ENCODE measurements at places on chromosomes 5 and 9.

DNA sequence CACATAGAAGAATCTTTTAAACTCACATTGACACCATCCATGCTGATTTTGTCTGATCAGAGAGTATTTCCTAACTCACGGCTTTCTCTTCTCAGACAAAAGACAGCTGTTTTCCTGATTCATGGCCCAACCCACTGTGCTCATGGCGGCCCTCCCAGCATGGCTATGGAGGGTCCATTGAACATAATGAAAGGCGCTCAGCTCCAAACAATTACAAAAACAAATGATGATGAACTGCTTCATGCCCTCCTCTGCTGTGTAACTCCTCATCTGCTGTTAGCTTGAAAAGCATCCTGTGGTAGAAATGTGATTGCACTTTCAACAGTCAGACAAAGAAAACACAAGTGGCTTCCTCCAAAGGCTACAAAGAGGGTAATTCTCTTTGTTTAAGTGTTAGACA, 673.8 kb downstream of the PRELID2 start:
- H3K4me1 ChIP-seq, result peaks cover 48% of the 10 kb centered on the region
- no peak for DNase-seq
- no peak overlapping the region for H3K4me3 ChIP-seq

DNA sequence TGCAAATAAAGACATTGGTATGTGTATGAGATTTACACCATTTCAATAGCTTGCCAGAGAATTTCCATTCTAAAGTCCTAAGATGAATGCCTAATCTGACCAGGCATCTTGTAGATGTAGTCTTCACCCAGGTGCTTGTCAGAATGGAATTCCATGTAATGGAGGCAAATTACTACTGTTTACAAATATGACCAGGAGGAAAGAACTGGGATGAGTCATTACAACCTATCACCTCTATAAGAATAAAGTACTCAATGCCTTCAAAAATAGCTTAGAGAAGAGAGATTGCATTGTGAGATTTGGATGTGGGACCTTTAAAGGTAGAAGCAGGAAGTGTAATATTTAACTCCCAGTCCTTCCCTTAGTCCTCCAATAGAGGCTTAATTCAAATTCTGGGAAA, 507.0 kb upstream of the PTGER4 start:
- H3K4me1 ChIP-seq, result no peaks in the 10 kb centered on the region
- no peak overlapping the region for H3K4me3 ChIP-seq
- H3K27ac ChIP-seq, result no peak overlapping the region
- no peak for DNase-seq

DNA sequence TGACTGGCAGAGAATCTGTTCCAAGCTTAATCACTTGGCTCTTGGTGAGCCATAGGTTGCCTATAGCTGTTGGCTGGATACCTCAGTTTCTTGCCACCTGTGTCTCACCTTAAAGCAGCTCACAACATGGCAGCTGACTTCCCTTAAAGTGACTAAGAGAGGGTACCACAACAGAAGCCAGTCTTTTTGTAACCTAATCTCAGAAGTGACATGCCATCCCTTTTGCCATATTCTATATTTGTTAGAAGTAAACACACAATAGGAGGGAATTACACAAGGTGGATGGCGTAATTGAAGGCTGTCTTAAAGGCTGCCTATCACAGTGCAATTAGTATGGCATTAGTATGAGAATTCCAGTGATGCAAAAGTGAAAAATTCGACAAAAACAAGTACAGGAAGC, 28.1 kb downstream of the NIPBL start:
- H3K27me3 ChIP-seq, result no peaks in the 10 kb centered on the region
- peaks cover 8% of the 10 kb centered on the region for H3K36me3 ChIP-seq
- no peak overlapping the region for H3K27ac ChIP-seq
- peaks cover 26% of the 10 kb centered on the region for H3K4me1 ChIP-seq
- H3K4me3 ChIP-seq, result no peak overlapping the region

DNA sequence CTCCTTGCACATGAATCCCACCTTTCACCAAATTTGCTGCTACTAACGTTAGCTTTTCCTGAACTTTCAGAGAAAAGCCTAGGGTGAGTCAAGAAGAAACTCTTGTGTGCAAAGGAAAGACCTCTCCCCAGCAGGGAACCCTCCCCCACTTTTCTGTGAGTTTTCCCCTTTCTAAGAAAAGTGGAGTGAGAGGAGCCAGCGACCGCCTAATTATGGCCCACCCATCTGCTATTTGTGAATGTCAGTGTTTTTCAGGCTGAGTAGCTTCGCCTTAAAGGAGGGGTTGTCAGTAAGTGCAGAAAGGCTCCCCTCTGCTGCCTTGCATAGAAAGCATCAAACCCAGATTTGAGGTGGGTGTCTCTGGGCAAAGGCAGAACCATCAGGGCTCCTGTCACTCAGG, 46.8 kb upstream of the SPOCK1 start:
- H3K27ac ChIP-seq, result no peak overlapping the region
- no peaks in the 10 kb centered on the region for H3K36me3 ChIP-seq
- H3K27me3 ChIP-seq, result peaks cover 14% of the 10 kb centered on the region
- no peaks in the 10 kb centered on the region for H3K4me1 ChIP-seq
- DNase-seq, result no peak

- no peaks in the 10 kb centered on the region for H3K36me3 ChIP-seq
- H3K27ac ChIP-seq, result no peak overlapping the region
- H3K4me3 ChIP-seq, result no peak overlapping the region
Measured at GRCh38 chr5:121731377-121731776, 120.3 kb upstream of the FTMT start.

DNA sequence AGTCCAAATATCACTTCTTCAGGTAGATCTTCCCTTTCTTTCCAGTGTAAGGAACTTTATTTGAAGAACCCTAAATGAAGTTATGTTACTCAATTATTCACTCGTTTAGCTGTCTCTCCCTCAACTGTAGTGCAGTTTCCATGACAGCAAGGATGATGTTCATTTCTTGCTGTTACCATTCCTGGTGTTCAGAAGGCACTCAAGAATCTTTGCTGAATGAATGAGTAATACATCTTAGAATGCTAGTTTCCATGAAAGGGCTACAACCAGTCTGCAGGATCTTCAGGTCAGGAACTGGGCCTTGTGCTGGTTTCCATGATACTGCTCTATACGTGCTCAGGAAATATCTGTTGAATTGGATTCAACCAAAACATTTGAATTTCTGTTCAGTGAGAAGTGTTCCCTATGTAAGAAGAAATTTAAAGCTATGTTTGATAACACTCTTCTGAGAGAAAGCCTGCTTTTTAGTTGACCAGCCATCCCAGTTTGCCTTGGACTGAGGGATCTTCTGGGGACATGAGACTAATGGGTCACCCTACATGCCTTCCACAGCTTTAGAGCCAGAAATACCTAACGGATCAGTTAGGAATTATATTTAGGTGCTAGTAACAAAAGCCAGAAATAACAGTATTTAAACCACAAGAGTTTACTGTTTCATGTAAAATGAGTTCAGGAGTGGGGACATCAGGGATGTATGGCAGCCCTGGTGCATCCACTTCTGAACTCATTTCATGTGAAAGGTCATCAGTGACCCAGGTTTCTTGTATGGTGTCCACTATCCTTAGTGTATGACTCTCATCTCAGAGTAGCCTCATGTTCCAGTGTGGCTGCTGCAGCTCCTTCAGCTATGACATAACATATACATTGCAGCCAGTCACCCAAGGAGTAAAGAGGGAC, 500.1 kb upstream of the SGCD start:
- no peaks in the 10 kb centered on the region for H3K27me3 ChIP-seq
- no peaks in the 10 kb centered on the region for H3K36me3 ChIP-seq
- H3K4me1 ChIP-seq, result no peaks in the 10 kb centered on the region
- H3K27ac ChIP-seq, result no peak overlapping the region

DNA sequence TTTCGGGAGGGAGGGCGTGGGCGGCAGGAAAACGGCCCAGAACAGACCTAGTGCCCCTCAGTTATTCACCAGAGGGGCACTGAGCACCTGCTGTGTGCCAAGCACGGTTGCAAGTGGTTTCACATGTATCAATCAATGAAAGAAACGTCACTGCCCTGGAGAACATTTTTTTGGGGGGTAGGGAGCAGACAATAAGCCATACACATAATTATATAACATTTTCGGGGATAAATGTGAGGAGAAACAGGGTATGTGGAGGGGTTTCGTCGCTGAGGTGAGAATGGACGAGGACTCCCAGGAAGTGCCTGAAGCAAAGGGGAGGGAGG, 444 bp upstream of the ZNF354A start:
- H3K27me3 ChIP-seq, result peaks cover 4% of the 10 kb centered on the region
- H3K36me3 ChIP-seq, result peaks cover 14% of the 10 kb centered on the region
- DNase-seq, result no peak

GRCh38 chr9:107059220-107059619, 196.3 kb downstream of the ZNF462 start:
- no peak overlapping the region for H3K4me3 ChIP-seq
- H3K4me1 ChIP-seq, result peaks cover 8% of the 10 kb centered on the region
- H3K27me3 ChIP-seq, result no peaks in the 10 kb centered on the region
- no peak overlapping the region for H3K27ac ChIP-seq
- DNase-seq, result no peak

GRCh38 chr9:107856633-107857032, 367.1 kb upstream of the KLF4 start:
- no peaks in the 10 kb centered on the region for H3K4me1 ChIP-seq
- H3K27ac ChIP-seq, result no peak overlapping the region
- peaks cover 8% of the 10 kb centered on the region for H3K36me3 ChIP-seq

DNA sequence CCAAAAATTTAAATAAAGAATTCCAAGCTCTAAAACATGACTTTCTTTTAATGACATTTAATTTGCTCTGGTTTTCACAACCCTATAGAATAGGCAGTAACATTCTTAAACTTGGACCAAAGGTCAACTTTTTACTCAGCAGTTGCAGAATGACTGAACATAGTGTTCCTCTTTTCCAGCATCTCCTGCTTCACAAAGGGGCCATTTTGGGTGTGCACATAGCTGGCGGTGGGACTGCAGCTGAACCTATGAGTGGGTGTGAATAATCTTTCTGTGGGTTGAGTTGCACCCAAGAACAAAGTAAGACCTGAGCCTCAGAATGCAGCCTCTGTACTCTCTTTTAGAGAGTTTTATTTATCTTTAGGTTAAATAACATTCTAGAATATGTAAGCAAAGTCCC, 96.9 kb upstream of the HAPLN1 start:
- no peaks in the 10 kb centered on the region for H3K27me3 ChIP-seq
- peaks cover 6% of the 10 kb centered on the region for H3K36me3 ChIP-seq
- H3K27ac ChIP-seq, result no peak overlapping the region
- no peak for DNase-seq
- H3K4me1 ChIP-seq, result no peaks in the 10 kb centered on the region

DNA sequence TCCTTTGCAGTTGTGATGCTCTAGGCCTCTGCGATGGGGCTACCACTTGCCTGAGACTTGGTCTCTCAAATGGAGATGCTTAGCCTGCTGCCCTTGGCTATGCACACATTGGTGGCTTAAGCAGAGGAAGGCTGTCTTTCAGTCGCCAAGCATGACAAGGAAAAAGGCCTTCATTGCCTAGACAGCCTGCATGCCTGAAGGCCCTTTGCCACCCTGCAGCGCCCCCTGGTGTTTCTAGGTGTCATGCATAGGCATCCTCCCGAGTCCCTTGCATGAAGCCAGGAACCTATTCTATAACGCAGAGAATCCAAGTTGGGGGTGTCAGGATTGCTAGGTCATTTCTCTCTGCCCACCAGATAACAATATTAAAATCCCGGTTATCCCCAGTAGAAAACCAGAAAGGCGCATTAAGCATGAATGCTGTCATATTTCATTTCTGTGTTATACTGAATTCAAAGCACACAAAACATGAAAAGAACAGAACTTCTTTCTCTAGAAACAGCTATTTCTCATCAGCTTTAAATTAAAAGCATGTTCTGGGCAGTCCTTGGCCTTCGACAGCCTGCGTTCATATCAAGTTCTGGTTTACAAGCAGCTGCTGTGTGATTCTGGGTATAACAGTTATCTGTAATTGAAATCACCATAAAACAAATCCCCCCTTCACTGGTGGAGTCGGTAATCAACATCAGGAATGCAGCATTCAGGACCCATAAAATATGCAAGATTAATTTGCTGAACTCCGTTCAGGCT, 59.7 kb upstream of the TRPC7 start:
- H3K27me3 ChIP-seq, result peaks cover 28% of the 10 kb centered on the region
- H3K27ac ChIP-seq, result no peak overlapping the region
- peak; percentile 95 for DNase-seq
- peaks cover 3% of the 10 kb centered on the region for H3K36me3 ChIP-seq

GRCh38 chr5:36177715-36178523, 26.0 kb downstream of the SKP2 start:
- DNase-seq, result no peak
- no peak overlapping the region for H3K4me3 ChIP-seq
- H3K27ac ChIP-seq, result no peak overlapping the region
- peaks cover 65% of the 10 kb centered on the region for H3K36me3 ChIP-seq
- H3K4me1 ChIP-seq, result no peaks in the 10 kb centered on the region

DNA sequence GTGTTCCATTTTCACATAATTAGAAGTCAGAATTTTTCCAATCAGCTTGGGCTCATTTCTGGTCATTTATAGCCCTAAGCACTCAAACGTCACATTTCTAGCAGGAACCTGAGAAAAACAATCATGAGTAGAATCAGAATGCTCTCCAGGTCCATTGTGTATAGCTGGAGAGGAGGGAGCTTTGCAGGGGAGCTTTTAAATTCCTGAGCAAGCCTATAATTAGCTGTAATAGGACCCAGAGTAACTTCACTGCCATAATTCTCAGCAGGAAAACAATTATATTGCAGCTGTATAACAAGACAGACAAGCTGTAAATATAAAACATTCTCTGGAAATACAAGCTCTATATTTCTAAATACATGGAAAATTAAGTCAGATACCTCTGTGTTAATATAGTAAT, 637.6 kb upstream of the SGCD start:
- no peak overlapping the region for H3K4me3 ChIP-seq
- no peaks in the 10 kb centered on the region for H3K36me3 ChIP-seq

GRCh38 chr5:78467752-78468357, 107.4 kb downstream of the SCAMP1 start:
- no peaks in the 10 kb centered on the region for H3K36me3 ChIP-seq
- H3K27ac ChIP-seq, result no peak overlapping the region
- DNase-seq, result no peak
- H3K27me3 ChIP-seq, result no peaks in the 10 kb centered on the region

DNA sequence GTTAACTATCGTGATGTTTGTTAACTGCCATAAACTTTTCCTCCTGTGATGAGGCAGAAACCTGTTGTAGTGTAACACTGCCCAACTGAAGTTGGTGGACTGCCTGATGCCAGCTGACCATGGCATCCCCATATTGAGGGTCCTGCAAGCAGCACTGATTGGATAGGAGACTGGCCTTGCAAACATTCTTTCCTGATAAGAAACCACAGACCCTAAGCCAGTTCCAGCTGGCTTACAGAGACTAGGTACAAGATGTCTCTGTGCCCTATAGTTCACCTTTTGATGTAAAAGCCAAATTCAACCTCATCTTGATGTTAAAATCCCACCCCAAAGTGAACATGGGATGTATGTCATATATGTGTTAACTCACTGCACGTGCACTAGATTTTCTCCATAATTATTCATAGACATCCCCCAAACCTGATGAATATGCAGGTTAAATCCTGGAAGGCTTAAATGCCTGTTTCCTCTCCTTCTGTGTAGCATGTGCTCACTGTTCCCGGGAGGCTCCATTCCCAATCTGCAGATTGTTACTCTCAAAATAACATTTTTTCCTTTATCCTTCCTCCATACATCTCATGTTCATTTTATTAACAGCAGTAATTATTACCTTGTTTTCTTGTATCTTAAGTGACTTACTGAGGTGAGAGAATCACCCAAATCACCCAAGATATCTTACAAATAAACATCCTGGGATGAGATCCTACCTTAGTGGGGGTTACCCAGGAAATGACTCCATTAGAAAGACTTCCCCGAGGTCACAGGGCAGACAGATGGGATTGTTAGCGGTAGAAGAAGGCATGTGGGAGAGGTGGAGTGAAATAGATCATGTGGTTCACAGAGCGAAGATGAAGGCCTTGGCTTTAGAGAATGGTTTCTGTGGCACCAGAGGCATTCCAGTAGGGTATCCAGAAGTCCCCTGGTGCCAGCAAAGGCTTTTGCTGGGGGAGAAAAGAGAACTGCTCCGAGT, 566.7 kb downstream of the CCDC171 start:
- H3K4me3 ChIP-seq, result no peak overlapping the region
- no peaks in the 10 kb centered on the region for H3K36me3 ChIP-seq
- H3K27ac ChIP-seq, result no peak overlapping the region
- no peaks in the 10 kb centered on the region for H3K27me3 ChIP-seq
- H3K4me1 ChIP-seq, result peaks cover 18% of the 10 kb centered on the region

Data from WTC11 (cell line).